Stimulated activated CD4-positive, alpha-beta T cell treated with anti-CD3 and anti-CD28 coated beads, Interleukin-2, amount 100 ng/mL, for 24 hours (primary cell): ENCODE measurements at places on chromosomes 1 and 21.

DNA sequence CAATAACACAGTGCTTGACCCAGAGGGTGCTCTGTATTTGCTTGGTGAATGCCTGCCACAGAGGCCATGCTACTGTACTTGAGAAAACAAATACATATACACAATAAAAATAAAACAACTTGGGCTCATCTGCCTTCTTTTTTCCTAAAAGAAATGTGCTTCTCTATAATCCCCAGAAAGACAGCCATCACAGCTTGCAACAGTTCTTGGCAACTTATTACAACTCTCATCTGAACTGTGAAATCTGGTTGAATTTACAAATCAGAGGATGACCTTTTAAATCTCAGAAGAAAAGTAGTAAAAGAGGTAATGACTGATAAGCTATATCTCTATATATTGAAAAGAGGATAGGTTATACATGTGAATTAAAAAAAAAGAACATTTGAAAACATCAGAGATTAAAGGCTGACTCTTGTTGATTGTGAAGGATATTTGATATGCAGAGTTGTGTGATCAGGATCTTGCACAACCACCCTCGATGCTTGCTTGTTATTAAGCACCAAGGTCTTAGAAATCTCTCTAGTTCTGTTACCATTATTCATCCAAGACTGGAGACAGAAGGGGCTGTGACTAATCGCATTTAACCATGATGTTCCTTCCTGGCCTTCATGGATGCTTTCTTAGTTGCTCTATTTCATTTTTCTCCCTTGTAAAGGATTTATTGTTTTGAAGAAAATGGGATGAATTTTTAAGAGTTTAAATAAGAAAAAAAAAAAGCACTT lies 213.4 kb downstream of the APP start:
- DNase-seq = no peak

DNA sequence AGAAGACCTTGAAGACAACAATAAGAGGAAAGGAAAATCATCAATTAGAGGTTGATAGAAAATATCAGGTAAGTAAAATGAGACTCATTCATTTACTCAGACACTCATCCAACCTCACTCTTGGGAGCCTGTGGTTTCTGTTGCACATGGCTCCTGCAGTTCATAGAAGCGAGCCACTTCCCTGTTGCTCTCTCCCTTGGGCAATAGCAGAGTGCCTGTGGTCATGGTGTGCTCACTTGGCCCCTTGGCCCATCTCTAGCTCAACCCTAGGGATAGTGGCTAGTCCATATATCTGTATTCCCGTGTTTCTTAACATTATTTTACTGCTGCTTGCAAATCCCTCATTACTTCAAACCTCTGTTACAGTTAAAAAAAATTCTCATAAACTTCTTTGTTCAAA lies 368.6 kb downstream of the PTPRC start:
- no peak for DNase-seq

DNA sequence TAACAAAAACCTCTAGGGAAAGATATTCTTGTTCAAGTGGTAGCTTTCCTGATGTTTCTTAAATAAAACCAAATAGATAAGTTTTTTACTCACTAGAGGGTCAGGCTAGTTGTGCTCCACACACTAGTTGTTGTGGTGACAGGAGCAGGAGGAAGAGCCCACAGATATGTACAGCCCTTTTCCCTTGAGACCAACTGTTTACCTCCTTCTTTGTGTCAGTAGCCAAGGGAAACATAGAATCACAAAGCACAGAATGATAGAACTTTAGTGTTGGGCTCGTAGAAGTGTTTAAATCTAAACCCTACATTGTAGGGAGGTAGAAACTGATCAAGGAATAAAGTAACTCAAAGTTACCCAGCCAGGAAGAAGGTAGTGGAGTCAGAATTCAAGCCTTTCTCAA lies 309.0 kb downstream of the CTH start:
- DNase-seq = no peak

DNA sequence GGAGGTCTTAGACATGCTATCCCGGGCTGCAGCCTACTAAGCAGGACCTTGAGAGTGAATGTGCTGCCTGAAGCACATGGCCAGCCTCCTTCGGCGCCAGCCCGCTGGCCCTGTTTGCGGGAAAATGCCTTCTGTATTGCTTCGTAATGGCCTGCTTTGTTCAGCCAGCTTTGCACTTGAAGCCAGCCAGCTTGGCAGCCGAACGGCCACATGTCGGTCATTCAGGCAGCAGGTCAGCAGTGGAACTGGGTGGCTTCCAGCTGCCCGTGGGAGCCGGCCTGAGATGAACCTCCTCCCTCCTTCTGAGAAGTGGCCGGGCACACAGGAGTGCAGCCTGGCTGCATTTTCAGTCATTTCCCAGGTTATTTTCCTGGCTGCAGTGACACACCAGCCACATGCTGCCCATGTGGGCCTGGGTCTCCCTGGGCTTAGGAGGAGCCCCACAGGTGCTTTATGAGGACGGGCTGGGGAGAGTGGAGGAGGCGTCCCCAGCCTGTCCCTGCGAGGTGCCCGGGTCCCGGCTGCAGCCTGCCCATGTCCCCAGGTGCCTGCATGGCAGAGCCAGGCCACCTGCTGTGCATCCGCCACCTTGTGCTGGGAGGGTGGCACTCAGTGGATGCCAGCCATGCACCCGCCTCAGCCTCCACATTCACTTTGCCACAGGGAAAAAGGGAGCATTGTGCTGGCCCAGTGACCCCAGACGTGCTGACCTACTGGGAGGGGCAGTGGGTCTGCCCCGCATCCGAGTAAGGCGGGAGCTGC lies 103.5 kb downstream of the SIK1 start:
- DNase-seq = no peak

GRCh38 chr21:15967661-15968060 lies 237.9 kb downstream of the USP25 start:
- DNase-seq = no peak

- no peak for DNase-seq
Observed at GRCh38 chr1:230079199-230080024, 12.4 kb downstream of the GALNT2 start.

DNA sequence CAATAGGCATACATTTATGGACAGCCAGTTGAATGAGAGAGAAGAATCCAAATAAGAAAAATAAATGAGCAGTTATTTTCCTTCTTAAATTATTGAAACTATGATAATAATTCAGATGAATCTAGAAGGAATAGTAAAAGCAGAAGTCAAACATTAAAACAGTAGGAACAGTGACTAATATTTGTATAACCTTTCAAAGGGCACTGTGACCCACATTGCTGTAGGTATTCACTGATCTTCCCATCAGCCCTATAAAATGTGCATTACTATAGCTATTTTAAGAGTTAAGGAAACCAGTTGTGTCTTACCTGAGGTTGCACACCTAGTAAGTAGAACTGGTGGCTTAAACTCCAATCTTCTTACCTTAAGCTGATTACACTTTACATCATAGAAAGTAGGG lies 102.8 kb upstream of the ARTN start:
- no peak for DNase-seq

DNA sequence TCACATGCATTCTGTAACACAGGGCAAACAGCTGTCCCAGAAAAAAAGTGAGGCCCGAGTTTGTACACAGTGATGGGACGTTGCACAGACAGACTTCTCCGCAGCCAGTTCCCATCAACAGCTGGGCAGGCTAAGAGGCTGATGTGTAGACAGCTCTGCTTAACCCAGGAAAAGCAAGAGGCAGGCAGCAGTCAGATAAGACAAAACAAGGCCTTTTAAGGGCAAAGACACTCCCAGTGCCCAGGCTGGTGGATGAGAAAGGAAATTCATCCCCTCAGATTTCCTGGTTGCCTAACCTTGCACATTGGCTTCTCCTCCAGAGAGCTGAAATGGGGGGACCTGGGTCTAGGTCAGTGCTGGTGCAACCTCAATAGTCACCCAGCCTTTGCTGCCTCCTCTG lies 17.2 kb upstream of the PHLDA3 start:
- no peak for DNase-seq

DNA sequence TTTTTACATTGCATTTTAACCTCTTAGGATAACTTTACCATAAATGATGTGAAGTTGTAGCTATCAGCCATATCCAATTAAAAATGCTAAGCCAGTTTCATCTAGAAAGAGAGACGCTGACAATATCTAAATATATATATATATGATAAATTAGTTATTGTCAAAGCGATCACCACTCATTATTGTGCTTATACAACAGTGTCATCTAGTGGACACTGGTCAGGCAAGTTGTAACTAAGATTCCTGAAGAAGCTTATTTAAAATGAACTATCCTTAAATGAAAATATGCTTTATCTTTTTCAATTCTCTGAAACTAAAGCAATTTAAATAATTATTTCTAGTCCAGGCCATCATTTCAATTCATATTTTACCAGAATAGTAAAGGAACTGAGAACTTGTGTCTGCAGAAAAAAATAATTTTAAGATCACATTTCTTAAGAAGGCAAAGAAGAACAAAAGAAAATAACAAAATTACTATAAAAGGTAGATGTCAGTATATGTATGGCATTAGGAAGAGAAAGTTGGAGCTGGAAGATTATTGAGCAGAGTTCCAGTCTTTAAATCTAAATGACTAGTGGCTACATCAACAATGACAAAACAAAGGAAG lies 193.3 kb upstream of the SNX7 start:
- no peak for DNase-seq

DNA sequence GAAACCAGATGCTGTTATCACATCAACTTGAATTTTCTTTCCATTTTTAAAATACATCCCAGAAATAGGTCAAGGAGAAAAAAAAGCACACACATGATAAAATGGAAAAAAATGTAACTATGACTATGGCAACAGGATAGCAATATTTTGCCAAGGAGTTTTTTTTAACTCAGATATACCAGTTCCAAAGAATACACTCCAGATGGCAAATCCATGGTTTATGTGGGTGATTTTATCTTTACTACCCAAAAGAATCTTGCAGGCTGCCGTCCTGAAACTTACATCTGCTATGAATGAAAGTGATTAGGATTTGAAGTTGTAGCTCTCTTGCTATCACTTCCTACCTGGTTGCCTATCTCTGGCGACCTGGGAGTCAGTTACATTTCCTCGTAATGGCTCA lies 91.0 kb upstream of the PLPPR4 start:
- no peak for DNase-seq

DNA sequence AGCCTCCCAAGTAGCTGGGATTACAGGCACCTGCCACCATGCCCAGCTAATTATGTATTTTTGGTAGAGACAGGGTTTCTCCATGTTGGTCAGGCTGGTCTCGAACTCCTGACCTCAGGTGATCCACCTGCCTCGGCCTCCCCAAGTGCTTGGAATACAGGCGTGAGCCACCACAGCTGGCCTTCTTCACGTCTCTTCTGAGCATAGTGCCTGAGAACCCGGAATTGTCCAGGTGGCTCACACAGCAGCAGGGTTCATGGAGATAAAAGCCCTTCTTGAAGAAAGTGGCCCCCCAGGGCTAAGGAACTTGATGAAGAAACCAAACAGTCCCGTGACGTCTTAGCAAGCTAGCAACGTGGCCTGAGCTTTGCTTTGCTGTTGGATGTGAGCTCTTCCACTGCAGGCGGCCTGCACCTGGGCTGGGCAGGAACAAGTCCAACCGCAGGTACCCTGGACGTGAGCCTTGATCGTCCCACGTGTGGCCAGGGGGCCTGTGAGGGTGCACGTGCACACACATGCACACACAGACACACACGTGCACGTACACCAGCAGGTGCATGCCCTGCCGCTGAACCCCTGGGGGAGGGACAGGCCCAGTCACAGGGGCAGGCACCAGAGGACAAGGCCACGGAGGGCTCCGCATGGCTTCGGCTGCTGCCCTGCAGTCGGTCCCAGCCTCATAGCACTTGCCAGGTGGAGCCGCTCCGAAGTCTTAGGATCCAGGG lies 23.4 kb upstream of the TRAPPC10 start:
- no peak for DNase-seq

DNA sequence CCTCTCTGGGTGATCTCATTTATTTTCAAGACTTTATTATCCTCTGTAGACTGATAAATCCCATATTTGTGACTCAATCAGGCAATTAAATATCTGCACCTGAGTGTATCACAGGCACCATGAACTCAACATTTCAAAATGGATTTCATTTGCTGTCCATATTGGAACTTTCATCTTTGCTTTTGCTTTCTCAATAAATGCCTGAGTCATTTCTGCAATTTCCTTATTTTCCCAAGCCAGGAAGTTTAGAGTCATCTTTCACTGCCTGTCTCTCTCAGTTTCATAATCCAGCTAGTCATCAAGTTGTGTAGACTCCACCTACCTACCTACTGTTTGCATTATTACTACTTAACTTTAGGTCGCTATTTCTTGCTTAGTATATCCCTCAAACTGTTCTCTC lies 540.9 kb downstream of the LMO4 start:
- no peak for DNase-seq

DNA sequence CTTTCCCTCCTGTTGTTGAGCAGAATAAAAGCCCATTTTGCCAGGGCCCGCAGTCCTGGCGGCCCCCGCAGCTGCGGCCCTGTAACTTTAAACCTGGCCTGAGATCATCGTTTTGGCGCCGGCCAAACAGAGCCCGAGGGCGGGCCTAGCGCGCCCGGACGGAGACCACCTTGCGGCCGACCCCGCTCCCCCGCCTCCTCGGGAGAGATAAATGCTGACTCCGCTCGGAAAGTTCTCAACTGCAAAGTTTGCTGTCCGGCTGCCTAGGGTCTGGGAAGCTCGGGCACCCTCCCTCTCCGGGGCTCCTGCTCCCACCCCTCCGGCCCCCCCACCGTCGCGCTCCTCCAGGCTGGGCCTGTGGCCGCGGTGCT lies at the start of gene PDPN:
Gene PDPN, plus strand, starts transcription at position 238 of the 371 bp plus-strand sequence. CDS start 202 bp downstream, outside the sequence.
- no peak for DNase-seq

- DNase-seq = no peak
Observed at GRCh38 chr1:243733670-243734307, 116.3 kb downstream of the AKT3 start.

DNA sequence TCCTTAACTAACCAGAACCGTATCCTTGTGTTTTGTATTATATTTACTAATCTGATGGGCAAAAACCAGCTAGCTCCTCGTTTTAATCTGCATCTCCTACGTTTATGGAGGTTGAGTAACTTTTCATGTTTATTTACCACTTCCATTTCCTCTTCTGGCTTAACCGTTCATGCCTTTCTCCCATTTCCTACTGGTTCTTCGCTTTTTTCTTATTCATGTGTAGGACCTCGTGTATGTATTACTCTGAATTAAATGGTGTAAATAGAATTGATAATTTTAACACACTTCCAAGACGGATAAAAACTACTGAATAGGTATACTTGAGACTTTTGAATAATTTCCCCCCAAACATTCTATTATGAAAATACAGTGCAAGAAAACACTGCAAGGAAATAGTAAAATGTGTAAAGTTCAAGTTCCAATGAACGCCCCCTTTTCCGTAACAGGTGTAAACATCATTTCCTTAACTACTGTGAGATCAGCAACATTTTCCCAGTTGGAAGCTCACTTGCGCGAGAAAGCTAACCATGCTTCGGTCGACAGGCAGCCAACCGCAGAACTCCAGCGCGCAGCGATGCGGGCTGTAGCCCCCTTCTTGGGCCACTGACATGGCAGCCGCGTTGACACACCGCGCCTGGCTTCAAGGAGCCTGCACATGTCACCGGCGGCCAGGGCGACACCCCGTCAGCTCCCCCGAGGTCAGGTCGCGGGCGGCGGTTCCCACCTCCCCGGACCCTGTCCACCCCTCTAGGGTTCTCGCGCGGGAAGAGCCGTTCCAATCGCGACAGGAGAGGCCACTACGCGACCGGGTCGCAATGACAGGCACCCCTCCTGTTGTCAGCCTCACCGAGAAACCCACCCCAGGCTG lies 816 bp downstream of the EDEM3 start:
- DNase-seq = peak; percentile 56
